Right forelimb (tissue), 1 donor: ENCODE measurements at places on chromosomes 11 and 22.

GRCh38 chr11:2821891-2822290 lies 63.7 kb downstream of the CDKN1C start:
- no peak for DNase-seq

DNA sequence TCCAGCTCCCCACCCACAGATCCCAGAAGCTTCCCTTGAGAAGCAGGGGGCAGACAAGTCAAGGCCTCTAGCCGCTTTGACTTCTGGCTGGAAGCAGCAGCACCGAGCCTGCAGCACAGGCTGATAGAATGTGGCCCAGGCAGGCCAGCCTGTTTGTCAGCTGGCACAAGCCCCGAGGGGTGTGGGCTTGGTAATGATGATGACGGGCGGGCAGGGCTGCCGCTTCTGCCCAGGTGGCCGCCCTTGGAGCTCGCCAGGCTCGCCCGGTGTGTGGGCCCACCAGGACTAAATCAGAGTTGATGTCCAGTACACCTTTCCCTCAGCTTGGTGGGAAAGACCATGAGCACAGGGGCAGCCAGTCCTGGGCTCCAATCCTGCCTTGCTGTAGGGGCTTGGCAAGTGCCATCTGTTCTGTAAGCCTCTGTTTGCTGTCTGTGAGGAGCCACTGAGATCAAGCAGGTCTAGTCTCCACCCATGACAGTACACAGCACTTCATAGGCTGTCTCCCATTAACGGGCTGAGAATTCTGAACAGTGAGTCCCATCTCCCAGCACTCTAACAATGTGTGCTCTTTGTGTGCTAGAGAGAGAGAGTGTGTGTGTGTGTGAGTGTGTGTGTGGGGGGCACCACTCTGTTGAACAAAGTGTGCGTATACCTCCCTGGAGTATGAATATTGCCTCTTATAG lies 26.8 kb downstream of the MICAL2 start:
- no peak for DNase-seq

DNA sequence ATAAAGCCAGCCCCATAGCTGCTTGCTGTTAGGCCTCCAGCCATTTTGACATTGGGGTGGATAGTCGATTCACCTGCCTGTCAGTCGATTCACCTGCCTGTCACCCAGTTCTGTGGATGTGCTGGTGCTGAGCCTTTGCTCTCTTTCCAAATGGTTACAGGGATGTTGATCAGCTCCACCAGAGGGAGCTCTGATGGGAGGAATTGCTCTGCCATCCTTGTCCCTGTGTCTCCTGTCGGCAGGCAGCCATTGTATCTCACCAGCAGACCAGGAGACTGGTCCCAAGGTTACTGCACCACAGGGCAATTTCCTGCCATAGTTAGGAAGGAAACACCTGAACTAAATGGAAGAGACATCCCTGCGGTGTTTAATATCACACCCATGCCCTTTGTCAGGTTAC lies 6.1 kb downstream of the MPEG1 start:
- no peak for DNase-seq

DNA sequence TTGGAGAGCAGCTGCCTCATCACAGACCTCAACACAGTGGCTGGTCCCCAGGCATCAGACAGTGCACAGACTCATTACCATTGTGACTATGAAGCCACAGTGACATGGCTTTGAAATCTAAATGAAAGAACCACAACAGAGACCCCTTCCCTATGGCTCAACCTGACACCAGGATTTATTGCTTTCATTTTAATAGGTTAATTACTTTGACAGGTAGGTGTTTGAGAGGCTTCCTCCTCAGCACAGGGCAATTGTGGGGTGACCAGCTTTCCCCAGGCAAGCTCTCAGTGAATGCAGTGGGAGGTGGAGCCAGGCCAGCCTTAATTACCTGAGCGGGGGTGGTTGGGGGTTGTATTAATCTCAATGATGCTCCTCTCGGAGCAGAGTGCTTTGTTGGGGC lies 102.3 kb downstream of the CHST1 start:
- DNase-seq = no peak

- DNase-seq = no peak
These were observed 929.8 kb upstream of the CNTN5 start for GRCh38 chr11:98090861-98091505.

GRCh38 chr22:49207008-49208003 lies 620.4 kb downstream of the BRD1 start:
- peak; percentile 9 for DNase-seq

- no peak for DNase-seq
These were observed 5.5 kb downstream of the OR56A1 start for GRCh38 chr11:6025056-6025455.

GRCh38 chr22:45429981-45430775 lies 16.7 kb downstream of the RIBC2 start:
- no peak for DNase-seq

- DNase-seq = no peak
These were observed 27.5 kb downstream of the AMOTL1 start for GRCh38 chr11:94795476-94796189.

- DNase-seq = no peak
These were observed 596.0 kb upstream of the B3GAT1 start for GRCh38 chr11:135008001-135008405.

GRCh38 chr11:35923452-35923851 lies 20.4 kb upstream of the LDLRAD3 start:
- DNase-seq = no peak

GRCh38 chr11:73177380-73177777 lies 35.3 kb upstream of the FCHSD2 start:
- DNase-seq = peak; percentile 78
